ENCODE measurements at places on chromosomes 13 and 19.
A peak's percentile ranks its signal among the peaks of the same experiment; 100 is the strongest.

DNA sequence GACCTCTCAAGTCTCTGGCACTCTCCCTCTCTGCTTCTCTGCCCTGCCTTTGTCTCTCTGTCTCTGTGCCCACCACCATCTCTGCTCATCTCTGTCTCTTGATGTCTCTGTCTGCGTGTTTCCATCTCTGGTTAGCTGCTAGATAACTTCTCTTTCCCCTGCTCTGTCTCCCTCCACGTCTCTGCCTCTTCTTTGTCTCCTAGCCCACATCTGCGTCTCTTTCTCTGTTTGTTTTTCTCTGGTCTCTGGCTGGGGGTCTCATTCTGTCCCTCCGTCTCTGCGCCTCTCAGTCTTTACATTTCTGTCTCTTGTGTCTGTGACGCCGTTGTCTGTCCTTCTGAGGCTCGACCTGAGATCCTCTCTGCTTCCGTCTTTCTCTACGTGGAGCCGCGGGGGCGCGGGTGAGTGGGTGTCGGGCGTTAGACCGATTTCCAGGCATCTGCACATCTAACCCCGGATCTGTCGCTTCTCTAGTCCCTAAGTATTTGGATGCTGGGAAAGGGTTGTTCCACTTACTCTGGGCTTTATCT lies 386 bp downstream of the GIPR start:
- no peak for DNase-seq

DNA sequence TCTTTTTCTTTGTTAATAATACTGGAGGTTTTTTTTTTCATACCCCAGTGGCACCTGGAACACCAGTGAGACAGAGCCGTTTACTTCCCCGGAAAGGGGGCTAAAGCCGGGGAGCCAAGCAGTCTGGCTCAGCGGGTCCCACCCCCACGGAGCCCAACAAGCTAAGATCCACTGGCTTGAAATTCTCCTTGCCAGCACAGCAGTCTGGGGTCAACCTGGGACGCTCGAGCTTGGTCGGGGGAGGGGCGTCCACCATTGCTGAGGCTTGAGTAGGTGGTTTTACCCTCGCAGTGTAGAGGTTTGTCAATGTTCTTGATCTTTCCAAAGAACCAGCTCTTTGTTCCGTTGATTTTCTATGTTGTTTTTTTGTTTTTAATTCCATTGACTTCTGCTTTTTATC lies 94.6 kb upstream of the DIAPH3 start:
- DNase-seq = no peak

DNA sequence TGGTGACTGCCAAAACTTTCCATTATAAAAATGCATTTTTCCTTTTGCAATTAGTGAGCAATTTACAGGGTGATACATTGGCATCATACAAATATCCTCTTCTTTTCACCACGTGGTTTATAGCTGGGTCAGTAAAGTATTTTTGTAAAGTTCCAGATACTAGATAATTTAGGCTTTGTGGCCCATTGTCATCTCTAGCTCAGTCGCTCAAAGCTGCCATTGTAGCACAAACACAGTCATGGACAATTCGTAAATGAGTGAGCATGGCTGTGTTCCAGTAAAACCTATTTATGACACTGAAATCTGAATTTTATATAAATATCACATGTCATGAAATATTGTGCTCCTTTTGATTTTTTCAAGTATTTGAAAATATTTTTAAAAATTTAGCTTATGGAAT lies 162.9 kb downstream of the USP12 start:
- no peak for DNase-seq

DNA sequence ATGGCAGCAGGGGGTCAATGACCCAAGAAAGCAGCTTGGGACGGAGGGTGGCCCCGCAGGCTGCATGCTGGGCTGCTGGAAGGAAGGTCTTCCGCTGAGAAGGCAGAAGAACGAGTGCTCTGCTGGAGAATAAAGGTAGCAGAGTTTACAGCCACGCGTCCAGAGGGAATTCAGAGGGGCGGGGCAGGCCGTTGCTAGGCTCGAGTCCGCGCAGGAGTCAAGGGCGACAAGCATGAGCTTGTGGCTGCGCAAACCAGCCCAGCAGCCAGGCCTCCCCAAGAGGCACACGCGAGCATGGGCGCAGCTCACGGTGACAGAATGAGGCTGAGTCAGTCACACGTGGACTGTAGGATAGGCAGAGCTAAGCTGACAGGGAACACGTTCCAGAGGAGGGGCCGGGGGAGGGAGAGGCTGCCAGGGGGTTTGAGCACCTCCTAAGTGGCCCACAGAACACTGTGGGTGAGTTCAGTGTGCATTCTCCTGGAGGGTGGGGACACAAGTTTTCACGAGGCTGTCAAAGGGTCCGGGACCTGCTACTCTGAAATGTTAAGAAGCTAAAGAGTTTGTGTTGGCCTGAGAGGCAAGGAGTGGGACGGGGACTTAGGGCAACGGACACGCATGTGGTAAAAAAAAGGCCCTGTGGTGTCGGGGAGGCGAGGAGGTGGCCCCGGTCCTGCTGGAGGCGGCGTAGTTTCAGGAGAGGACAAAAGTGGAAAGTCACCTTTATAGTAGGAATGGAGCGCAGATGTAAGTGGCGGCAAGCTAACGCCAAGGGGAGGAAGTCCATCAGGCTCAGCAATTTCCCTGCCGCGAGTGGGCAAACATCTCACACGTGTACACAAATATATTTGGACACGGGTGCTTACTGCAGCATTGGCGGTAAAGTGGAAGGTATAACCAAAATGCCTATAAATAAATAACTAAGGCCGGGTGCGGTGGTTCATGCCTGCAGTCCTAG lies 17.7 kb downstream of the RFX2 start:
- peak; percentile 98 for DNase-seq

GRCh38 chr13:49530457-49530856 lies 34.7 kb downstream of the PHF11 start:
- no peak for DNase-seq

GRCh38 chr13:84951128-84951527 lies 848.1 kb downstream of the SLITRK6 start:
- DNase-seq = peak; percentile 84

DNA sequence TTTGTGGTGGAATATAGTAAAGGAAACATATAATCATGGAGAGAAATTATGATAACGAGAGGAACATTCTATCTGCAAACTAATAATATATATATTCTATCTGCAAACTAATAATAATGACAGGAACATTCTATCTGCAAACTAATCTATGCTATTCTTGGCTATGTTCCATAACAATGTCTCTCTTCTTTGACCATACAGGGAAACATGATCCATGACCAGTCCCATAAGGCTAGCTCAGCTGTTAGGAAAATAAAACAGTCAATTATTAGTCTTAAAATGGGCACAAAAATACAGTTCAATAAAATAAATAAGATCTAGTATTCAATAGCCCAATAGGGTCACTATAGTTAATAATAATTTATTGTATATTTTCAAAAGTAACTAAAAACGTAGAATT lies 707.8 kb upstream of the PCDH20 start:
- no peak for DNase-seq

GRCh38 chr13:74645586-74645985 lies 511.4 kb upstream of the KLF12 start:
- no peak for DNase-seq

- DNase-seq = no peak
Measured at GRCh38 chr13:80590551-80590950, 249.6 kb upstream of the SPRY2 start.

- DNase-seq = no peak
Measured at GRCh38 chr13:95059306-95059705, 241.9 kb downstream of the ABCC4 start.

GRCh38 chr19:39995794-39996193 lies 1.1 kb upstream of the ZNF546 start:
- DNase-seq = no peak

GRCh38 chr13:88248393-88248792 lies 577.2 kb downstream of the SLITRK5 start:
- no peak for DNase-seq

GRCh38 chr13:68099631-68100030 lies 869.5 kb upstream of the PCDH9 start:
- DNase-seq = peak; percentile 63

DNA sequence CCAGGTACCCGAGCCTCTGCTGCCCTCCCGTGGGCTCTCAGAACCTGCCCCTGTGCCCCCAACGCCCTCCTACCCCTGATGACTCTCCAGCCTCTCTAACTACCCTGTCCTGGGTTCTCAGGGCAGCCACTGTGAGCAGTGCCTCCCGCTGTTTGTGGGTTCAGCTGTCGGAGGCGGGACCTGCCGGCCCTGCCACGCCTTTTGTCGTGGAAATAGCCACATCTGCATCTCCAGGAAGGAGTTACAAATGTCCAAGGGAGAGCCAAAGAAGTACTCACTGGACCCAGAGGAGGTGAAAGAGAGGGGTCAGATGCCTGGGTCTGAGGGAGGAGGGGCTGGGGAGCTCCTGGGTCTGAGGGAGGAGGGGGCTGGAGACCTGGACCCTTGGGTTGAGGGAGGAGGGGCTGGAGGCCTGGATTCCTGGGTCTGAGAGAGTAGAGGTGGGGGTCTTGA lies 20.0 kb downstream of the CNFN start:
- no peak for DNase-seq

DNA sequence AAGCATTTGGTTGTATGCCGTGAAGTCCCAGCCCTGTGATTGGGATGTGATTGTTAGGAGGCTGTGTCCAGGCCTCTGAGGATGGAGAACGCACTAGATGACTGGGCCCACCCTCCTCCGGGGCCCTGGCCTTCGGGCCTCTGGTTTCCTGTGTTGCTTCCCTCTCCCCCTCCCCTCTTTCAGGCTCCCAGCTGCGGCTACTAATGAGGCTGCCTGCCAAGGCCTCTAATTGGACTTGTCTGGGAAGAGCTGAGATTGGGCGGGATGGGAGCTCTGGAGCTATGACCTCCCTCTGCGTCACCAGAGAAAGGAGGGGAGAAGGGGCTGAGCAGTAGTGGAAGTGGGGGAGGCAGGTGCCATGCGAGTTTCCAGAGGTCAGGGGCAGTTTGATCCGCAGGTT lies 9.9 kb downstream of the PTH2 start:
- DNase-seq = no peak
